Activated gamma-delta T cell (primary cell): ENCODE measurements at places on chromosomes 7 and 10.

- no peak for DNase-seq
Observed at GRCh38 chr10:82211346-82211745, 336.4 kb downstream of the NRG3 start.

DNA sequence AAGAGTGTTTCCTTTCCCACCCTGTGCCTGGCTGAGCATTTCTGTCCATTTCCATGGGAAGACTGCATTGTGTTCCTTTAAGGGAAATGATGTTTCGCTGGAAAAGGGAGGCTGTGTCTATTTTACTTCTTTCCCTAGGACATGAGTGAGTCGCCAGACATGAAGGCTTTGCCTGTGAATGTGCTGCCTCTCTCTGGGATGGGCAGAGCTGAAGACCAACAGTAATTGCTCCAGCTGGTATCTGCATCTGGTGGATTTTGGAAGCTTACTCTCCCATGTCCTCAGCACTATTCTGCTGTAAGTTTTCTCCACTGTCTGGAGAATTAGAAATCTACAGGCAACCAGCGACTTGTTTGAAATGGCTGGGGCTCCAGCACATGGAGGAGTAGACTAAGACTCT is 264.6 kb upstream of the BMPER start:
- DNase-seq = no peak

- no peak for DNase-seq
Observed at GRCh38 chr10:117757086-117757720, 214.7 kb downstream of the EMX2 start.

DNA sequence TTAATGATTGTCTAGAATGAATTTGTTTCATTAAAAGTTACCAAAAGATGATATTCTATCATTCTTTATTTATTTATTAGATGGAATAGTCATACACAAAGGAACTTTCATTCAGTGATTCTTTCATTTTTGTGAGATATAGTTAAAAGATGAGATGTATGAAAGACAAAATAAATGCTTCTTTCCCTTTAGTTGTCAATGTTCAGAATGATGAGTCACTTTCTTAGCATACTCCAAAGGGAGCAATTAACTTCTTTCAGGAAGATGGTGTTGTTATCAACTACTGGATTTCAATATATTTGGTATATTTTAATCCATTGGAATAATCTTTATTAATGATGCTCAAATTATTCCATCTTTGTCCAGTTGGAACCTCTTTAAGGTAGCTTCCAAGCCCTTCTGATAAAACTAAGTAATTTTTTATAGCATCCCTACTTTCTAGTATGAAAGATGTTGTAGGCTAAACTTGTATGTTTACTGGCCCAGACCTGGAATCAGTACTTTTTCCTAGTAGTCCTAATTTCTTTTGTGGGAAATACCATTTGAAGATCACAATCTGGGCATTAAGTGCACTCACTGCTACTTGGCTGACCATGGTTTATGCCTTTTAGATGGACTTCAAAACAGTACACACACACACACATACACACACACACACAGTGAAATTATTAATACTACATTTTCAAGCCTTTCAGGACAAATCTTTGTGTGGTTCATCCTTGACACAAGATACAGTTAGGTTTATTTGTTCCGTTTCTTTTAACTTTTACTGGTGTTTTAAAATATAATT is 2.5 kb downstream of the GIMAP7 start:
- no peak for DNase-seq

DNA sequence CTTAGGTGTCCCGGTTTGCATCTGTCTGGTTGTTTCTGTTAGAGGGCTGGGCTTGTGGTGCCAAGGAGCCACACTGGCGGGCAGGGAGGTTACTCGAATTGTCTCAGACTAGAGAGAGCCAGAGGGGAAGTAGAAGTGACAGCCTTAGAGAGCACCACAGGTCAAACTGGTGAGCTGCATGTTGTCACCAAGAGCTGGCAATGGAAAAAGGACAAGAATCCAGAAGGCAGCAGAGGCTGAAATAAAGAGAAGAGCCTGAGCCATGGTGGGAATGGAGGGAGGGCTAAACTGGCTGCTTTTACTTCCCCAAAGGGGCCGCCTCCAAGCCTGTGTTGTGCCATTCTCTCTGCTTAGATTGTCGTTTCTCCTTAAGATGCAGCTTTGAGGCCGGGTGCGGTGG is 31.1 kb upstream of the RHBDD2 start:
- no peak for DNase-seq

DNA sequence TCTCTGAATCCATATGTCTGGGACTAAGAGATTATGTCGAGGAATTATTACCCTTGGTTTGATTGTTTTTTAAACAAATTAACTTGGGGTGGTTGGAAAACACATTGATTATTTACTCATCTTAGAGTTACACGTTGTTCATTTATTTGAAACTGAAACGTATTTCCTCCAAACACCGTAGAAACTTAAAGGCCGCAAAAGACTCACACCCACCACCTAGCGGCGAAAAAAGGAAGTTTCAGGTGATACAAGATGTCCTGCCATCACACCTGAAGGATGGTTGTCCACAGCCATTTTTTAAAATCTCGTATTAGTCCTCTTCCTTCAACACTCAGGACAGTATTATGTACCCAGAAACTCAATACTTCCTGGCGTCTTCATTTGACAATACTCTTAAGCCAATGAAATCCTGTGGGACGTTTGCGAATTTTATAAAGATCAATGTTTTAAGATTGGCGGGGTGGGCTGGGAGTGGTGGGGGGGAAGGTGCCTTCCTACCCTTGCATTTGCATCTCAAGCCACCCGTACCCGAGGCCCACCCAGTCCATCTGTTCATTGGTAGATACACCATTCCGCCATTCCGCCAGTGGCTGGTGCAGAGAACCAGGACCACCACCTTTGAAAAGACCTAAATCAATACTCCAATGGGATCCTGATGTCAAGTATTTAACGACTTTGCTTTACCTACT is 1.4 kb upstream of the LCOR start:
- no peak for DNase-seq

DNA sequence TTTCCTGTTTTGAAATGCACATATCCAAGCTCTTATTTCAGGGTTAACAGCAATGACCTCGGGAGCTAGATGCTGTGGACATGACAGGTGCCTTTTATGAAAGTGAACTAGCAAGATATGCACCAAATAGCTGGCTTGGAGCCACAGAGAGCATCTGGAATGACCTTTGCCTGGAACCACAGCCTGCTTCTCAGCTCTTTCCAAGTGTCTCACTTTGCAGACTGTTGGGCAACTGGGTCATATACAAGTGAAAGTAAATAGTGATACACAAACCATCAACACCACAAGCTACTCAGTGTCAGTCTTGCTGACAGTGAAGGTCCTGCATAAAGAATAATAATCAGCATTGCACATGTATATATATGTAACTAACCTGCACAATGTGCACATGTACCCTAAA is 183.5 kb downstream of the RNF133 start:
- no peak for DNase-seq

DNA sequence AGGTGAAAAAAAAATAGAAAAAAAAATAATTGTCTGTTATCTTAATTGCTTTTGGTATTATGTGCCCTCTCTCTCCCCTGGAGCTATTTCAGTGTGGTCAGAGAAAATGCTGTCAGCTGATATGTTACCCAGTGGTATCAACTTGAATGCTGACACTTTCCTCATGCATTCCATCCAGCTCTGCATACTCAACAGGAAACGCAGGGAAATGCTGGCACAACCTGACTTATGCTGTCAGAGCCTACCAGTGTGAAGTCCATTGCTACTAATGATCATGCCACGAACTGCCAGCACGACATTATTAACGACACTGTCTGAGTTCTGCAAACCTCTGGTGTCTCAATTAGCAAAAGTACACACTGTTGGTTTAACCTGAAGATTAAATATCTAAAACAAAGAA is 182.8 kb downstream of the ZWINT start:
- DNase-seq = no peak

GRCh38 chr7:16106869-16107268 is 314.5 kb downstream of the CRPPA start:
- DNase-seq = no peak

- no peak for DNase-seq
Observed at GRCh38 chr10:42690449-42691360, 52.3 kb upstream of the ZNF33B start.

GRCh38 chr7:48098846-48099245 is 9.8 kb downstream of the UPP1 start:
- no peak for DNase-seq

- DNase-seq = no peak
Observed at GRCh38 chr10:90591629-90592028, 266.2 kb downstream of the HTR7 start.

DNA sequence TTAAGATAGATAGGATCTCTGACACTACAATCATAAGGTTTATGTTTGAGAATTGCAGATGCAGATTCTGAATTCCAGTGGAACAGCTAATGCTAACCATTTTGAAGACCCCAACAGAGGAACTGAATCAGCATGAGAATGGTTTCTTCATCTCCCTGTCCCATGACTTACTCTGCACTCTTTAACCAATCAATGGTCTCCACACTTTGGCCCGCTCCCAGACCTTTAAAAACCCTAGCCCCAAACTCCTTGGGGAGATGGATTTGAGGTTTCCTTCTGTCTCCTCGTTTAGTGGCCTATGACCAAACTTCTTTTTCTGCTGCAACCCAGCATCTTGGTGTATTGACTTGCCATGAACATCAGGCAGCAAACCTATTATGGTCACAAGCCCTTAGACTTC is 804.9 kb downstream of the LRMDA start:
- DNase-seq = no peak

DNA sequence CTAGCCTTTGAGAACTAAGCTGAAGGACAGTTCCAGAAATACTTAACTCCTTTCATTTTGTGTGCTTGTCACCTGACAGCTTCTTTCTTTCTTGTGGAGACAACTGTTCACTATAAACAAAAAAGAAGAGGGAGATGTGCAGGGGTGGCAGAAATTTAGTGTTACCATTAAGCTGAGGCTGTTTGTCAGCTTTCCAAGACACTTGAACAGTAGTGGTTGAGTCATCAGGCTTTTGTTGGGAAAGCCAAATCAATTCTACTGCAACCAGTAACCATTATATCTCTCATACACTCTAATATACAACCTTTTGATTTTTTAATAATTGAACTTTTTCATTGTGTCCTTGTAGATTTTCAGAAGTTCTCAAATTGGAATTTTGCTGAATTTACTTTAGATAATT is 75.3 kb downstream of the POLL start:
- no peak for DNase-seq

- DNase-seq = no peak
Observed at GRCh38 chr7:40733114-40733513, 598.3 kb downstream of the SUGCT start.

- no peak for DNase-seq
Observed at GRCh38 chr10:88347022-88347421, 236.1 kb downstream of the RNLS start.

- no peak for DNase-seq
Observed at GRCh38 chr10:109103278-109103677, 820.0 kb downstream of the XPNPEP1 start.

DNA sequence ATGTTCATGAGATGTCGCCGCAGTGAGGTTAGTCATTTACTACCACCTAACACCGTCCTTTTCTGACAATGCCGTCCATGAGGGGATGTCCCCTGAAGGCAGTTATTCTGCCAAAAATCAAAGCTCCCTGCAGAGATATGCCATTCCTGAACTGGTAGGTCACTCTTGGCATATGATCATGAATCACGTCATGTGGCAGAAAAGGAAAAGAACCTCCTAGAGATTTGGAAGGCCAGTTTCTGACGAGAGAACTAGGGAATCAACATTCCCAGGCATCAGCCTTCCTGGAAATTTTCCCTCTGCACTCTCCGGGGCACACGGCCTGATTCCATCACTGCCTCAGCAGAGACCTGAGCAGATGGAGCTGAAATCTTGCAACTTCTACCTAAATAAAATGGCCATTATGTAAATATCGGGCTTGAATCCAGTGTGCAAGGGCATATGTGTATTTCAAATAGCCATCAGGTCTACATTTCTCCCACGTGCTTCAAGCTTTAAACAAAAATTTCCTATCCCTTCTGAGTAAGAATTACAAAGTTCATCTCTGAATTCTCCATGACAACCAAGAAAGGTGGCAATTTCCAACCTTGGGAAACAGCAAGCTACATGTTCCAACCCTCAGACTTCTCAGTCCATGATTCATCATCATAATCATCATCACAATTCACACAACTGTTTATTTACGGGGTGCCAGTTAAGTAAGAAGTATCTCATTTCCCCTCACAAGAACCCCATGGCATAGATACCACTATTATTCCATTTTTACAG is 46.5 kb downstream of the AMPH start:
- no peak for DNase-seq

- DNase-seq = no peak
Observed at GRCh38 chr10:130984686-130985085, 326.8 kb downstream of the TCERG1L start.

- no peak for DNase-seq
Observed at GRCh38 chr7:112399501-112399900, 50.8 kb upstream of the IFRD1 start.

DNA sequence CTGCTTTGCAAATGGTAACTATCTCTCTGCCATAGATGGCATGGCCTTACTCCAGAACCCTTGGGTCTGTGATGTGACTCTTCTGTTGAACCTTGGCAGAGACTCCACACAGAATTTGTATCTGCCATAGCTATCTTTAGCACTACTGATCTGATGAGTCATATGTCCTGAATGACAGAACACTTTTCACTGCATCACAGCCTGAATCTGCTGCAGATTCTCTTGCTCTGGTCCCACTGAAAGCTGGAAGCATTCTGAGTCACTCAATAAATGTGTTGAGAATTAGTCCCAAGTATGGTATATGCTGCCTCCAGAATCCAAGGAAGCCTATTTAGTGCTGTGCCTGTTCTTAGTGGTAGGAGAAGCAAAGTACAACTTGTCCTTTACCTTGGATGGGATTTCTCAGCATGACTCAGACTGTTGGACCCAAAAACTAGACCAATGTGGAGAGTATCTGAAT is 39.5 kb upstream of the ANKRD1 start:
- DNase-seq = no peak

- DNase-seq = no peak
Observed at GRCh38 chr7:50156163-50156562, 63.1 kb upstream of the ZPBP start.

GRCh38 chr10:58414270-58415041 is 29.2 kb downstream of the TFAM start:
- DNase-seq = no peak

- no peak for DNase-seq
Observed at GRCh38 chr7:73451780-73452398, 18.3 kb downstream of the FZD9 start.

DNA sequence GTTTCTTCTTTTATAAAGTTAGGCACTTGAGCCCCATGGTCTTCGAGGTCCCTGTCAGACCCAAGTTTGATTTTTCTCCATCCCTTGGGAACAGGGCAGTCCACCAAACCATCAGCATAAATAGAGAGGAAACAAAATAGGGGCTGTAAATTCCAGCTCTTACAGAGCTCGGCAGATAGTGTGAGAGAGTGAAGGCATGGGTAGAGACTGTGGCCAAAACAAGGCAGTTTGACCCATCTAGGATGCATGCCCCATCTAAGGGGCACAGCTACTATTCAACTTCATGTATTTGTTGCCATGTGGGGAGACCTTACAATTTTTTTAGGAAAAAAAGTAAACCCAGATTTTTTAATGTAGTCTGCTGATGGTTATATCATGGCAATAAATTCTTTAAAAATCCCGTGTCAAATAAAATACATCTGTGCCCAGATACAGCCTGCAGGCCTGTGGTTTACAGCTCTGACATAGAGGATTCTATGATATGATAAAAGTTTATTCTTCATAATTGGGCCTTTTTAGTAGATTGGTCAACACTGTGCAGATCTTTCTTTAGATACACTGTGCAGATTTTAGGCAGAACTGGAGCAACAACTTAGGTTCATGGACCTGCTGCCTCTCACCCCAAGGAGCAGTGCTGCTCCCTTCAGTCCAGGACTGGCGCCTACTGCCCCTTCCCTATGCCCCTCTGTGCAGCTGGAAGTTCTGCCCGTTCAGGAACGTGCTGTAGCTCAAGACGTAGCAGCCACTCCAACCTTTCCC is 5.3 kb downstream of the PPP1R3C start:
- no peak for DNase-seq
